ENCODE measurements at places on chromosomes 7 and 10.

GRCh38 chr7:108648989-108649388 lies 79.3 kb downstream of the DNAJB9 start:
- no peak for DNase-seq

DNA sequence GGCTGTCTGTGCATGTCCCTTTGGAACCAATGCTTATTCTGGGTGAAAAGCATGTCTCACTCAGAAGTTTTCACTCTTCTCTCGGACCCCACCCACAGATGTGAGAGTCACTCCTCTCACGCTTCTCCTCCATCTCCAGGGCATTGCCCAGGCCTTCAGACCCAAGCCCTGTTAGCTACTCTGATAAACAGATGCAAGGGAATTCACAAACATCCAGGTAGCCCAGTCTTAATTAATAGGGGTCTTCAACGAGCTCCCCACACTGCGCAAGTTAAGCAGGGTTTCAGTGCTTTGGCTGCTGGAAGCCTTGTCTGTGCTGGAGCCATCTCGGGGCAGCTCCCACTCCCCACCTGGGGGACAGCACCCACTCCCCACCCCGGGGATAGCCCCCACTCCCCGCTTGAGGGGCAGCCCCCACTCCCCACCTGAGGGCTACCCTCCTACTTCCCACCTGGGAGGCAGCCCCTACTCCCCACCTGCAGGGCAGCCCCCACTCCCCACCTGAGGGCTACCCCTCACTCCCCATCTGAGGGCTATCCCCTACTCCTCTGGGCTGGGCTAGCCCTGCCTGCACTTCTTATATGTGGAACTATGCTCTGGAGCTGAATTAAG lies 8.7 kb downstream of the PKD1L1 start:
- DNase-seq, result no peak

GRCh38 chr7:139855498-139856270 lies 26.6 kb downstream of the TBXAS1 start:
- no peak for DNase-seq

GRCh38 chr7:104973227-104973626 lies 40.8 kb upstream of the KMT2E start:
- DNase-seq, result no peak
